ENCODE measurements at places on chromosomes 5 and 9.
A peak's percentile ranks its signal among the peaks of the same experiment; 100 is the strongest.

GRCh38 chr5:18789218-18789998 lies 1155.1 kb downstream of the TAF11L14 start:
- no peak for DNase-seq

DNA sequence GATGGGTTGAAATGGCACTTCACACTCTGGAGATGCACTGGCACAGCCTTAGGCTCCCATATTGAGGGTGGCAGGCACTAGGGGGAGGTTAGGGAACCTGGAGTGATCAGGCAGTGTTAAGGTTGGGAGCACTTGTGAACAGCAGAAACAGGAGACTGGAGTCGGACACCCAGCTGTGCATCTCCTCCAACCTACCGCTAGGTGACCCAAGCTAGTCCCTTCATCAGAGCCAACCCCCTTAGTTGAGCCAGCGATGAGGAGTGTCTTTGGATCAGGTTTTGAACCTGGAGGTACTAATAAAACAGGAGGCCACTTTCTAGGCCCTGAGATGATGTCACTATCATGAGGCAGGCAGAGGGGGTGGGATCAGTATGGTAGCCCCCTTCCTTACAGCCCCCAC lies 1.7 kb downstream of the ACTL7B start:
- DNase-seq = no peak

GRCh38 chr5:16465544-16466432 lies at the start of gene ZNF622:
Gene ZNF622, minus strand, starts transcription at chr5:16465800. Its CDS starts 135 bp downstream, at chr5:16465665.
- DNase-seq = peak; percentile 73

- no peak for DNase-seq
Observed at GRCh38 chr5:158843305-158843704, 256.4 kb downstream of the EBF1 start.

DNA sequence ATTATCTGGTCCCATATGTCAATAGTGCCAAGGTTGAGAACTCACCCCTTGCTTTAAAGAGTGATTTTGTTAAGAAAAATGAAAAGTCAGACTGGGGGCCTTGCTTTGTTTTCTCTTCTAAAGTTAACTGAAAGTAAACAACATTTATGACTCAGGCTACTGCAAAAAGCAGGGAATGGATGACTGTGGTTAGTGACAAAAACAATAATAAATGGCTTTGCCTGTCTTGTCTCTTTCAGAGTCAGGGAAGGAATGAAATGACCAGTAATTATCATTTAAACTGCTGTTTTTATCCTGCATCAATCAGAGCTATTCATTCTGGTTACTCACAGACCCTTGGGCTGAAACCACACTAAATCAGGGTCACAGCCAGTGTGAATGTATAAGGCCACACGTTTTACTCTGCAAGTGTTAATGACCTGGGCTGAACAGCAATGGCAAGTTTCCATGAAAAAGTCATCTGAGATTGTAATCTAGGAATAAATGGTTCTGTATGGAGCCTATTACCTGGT lies 112.2 kb downstream of the ZNF608 start:
- DNase-seq = no peak

- no peak for DNase-seq
Observed at GRCh38 chr5:134005417-134006061, 764 bp upstream of the VDAC1 start.

DNA sequence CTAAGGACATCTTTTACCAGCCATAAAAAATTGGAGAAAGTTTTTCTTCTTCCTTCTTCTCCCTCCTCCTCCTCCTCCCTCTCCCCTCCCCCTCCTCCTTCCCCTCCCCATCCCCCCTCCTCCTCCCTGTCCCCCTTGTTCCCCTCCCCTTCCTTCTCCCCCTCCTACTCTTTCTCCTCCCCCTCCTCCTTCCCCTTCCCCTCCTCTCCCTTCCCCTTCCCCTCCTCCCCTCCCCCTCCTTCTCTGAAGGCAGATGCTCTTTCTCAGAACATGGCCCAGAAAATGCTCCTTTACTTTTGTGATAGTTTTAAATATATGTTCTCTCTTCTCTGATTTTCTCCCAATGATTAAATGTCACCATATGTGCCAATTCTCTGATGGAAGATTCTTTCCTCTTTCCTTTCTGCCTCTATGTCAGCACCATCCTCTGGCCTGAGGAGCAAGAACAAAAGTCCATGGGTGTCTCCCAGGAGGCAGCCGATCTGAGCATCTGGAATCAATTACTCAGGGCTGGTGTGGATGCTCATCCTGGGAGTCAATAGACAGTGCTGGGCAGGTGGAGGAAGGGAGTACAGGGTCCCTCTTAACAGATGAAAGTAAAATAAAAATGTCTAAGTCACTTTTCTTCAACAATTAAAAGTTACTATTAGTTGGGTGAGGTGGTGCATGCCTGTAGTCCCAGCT lies 63.0 kb upstream of the GNA14 start:
- no peak for DNase-seq

GRCh38 chr5:129073111-129073510 lies 21.4 kb upstream of the ISOC1 start:
- DNase-seq = no peak

DNA sequence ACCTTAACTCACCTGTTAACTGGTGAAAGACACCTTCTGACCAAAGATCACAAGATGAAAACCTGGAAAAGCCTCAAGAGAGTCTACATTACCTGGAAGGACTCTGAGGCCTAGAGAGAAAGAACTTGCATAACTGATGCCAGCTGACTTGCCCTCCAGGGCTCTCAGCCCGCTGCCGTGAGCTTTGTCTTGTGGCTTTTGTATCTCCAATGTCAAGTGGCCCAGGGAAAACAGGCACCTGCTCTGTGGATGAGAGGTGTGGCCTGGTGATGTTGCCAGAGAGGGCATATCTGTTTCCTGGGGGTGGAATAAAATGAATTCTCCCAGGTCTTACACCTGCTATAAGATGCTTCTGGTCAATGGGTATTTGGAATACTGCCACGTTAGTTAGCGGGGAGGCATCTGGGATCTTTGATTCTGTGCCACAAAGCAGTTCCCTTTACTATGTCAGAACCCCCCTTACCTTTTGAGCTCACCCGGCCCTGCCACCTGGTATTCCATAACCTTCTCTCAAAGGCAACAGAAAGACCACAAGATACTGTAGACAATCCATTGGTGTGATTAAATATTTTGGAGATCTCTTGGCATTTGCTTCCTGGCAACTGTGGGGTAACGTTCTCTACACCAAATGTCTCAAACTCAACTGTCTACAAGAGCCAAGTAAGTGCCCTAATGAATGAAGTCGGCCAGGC lies 54.9 kb upstream of the N4BP3 start:
- no peak for DNase-seq

DNA sequence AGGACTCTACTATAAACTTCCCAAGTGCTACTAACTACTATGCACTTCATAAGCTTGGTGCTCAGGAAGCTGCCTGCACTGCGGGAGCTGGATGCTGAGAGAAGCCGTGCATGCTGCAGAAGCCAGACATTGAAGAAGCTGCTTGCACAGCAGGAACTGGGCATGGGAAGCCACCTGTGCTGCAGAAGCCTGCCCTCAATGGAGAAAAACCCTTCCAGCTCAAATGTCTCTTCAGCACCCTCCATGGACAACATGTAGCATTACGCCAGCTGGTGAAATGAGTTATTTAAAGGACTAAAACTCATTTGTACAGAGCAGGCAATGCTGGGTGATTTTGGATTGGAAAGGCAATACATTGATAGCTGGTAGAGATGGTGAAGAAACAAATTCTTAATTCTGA lies 247.2 kb downstream of the KIF4B start:
- no peak for DNase-seq

DNA sequence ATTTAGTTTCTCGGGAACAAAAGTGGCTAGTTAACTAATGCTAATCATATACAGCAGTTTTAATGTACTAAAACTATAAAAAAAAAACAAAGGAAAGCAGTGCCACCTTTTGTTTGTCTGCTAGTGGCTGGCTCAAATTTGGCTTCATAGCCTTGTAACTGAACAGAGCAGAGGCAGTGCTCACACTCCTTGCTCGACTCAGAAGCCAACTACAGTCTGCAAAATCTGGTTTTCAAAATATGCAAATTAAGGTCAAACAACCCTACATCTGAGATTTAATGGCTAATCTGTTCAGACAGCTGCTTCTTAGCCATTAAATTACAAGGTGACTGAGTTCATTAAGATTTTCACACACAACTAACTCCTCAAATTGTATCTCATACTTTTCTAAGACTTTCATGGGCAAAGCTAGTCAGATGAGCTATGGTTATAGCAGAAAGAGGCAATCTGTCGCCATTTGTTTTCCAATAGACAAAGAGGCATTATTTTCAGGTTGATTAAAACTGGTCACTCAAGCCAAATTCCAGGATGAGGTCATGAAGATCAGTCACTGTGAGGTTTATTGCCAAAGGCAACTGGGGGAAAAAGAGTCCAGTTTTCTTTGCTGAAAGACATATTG lies 56.8 kb upstream of the EPB41L4A start:
- no peak for DNase-seq

DNA sequence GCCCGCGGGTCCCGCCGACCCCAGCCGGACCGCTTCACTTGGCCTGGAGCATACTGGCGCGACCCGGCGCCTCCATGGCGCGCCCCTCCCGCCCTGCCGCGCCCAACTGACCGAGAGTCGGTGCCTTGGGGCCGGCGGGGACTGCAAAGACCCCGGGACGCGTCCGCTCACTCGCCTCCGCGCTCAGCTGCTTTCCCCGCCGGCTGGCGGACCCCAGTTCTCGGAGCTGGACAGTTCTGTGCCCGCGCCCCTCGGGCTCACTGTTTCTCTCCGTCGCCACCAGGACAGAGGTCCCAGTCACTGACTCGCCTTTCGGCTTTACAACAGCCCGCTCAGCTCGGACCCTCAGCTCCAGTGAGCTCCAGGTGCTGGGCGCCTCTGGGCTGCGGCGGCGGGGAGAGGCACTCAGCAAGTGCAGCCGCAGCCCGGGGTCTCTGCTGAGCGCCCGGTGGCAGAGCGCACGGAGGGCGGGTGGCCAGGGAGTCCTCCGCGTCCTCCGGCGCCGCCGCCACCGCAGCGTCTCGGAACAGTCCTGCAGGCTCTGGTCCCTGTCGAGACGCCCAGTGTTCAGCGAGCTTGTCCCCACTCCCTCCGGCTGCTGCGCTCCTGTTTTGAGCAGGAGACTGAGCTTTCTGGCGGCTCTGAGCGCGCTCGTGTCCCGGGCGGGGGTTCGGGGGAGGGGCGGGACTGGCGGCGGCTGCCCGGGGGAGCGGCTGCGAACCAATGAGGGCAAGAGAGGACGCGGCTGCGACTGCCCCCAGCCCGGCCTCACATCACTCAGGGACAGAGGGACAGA lies at the start of gene SMIM32:
SMIM32 (minus strand) TSS at position 637 of the 796 bp plus-strand sequence. CDS start 638 bp downstream, outside the sequence.
- DNase-seq = no peak

- DNase-seq = no peak
Observed at GRCh38 chr5:134958755-134959154, 9.0 kb upstream of the CATSPER3 start.

DNA sequence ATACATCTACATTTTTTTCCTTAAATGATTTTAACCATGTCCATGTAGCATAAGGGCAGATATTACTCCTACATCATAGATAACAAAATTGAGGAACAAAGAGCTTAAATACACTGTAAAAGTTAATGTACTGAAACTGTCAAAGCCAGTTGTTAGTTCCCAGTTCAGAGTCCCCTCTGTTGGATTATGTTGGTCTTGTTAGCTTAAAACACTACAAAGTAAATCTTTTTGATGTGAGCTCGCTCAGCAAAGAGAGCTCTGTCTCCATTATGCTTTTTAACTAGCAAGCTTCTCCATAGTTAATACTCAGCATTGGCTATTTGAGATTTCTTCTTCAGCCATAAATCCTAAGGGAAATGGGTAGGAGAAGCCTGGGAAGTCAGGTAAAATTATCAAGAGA lies 149.1 kb downstream of the ADAMTS6 start:
- DNase-seq = no peak

GRCh38 chr9:91359734-91360470 lies 1.8 kb downstream of the AUH start:
- DNase-seq = no peak

GRCh38 chr9:129070696-129071525 lies 10.0 kb upstream of the DOLPP1 start:
- DNase-seq = no peak

DNA sequence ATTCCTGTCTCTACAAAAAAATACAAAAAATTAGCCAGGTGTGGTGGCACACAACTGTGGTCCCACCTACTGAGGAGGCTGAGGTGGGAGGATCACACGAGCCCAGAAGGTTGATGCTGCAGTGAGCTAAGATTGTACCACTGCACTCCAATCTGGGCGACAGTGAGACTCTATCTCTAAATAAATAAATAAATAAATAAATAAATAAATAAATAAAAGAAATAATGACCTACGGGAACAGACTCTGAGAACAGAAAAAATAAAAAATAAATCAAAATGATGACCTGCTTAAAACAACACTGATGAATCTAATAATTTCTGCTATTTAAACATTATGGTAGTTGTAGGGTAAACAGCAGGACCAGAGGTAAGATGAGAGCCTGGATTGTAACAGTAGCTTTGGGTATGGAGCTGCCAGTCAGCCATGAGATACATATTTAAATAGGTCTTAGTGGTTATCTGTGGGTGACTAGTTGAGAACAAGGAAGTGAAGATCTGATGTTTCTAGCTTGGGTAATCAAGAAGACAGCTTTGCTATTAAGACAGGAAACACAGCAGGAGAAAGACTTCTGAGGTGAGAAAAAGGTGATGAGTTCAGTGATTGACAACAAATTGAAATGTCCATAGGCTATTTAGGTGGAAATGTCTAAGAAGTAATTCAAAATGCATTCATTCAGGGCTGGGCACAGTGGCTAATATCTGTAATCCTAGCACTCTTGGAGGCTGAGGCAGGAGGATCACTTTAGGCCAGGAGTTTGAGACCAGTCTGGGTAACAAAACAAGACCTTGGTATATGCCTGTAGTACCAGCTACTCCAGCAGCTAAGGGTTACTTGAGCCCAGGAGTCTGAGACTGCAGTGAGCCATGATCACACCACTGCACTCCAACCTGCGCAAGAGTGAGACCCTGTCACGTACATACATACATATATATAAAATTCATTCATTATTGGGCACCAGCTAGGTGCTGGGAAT lies 11.0 kb downstream of the RNF145 start:
- no peak for DNase-seq

DNA sequence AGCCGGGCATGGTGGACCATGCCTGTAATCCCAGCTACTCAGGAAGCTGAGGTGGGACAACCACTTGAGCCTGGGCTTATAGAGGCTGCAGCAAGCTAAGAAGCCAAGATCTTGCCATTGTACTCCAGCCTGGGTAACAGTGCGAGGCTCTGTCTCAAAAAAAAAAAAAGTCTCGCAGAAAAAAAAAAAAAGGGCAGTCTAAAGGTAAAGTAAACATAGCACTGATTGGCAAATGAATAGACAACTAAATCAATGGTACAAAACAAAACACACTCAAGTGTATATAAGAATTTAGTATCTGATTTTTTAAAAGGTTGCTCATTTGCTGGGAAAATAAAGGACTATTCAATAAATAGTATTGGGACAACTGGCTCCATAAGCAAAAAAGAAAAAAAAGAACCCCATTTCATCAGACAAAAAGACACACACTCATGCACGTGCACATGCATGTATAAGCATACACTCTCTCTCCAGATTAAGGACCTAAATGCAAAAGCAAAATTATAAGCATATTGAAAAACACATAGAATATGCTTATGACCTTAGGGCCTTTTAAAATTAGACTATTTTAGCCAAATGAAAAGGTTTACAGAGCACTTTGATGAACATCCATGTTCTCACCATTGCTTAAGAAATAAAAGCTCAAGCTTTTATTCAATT lies 5.7 kb downstream of the IL6ST start:
- no peak for DNase-seq
